H9 (cell line): ENCODE measurements at places on chromosomes 12 and 14. TPM values are rescaled to one million over a fixed set of nuclear protein-coding genes. Genes with fewer than 3 reads are reported as not detected.

Gene SCN8A
- total RNA-seq, result 13.7 and 15.2 TPM in 2 replicates

Gene SYT1
- total RNA-seq, result 15.8 and 16.0 TPM in 2 replicates

Gene DYNC1H1
- total RNA-seq, result 319 and 359 TPM in 2 replicates

Gene RNASE3
- total RNA-seq, result not detected in 2 replicates

Gene NRXN3
- total RNA-seq, result 1.5 and 1.8 TPM in 2 replicates

Gene LRRC9
- 0.39 and 0.77 TPM in 2 replicates for total RNA-seq

Gene GLS2
- 15.9 and 17.0 TPM in 2 replicates for total RNA-seq

Gene PRIMA1
- total RNA-seq, result 1.7 and 2.3 TPM in 2 replicates

Gene PCBP2
- 1,184 and 1,207 TPM in 2 replicates for total RNA-seq

GRCh38 chr12:120362516-120363273 is 6.3 kb downstream of the MSI1 start:
- no peak for DNase-seq

DNA sequence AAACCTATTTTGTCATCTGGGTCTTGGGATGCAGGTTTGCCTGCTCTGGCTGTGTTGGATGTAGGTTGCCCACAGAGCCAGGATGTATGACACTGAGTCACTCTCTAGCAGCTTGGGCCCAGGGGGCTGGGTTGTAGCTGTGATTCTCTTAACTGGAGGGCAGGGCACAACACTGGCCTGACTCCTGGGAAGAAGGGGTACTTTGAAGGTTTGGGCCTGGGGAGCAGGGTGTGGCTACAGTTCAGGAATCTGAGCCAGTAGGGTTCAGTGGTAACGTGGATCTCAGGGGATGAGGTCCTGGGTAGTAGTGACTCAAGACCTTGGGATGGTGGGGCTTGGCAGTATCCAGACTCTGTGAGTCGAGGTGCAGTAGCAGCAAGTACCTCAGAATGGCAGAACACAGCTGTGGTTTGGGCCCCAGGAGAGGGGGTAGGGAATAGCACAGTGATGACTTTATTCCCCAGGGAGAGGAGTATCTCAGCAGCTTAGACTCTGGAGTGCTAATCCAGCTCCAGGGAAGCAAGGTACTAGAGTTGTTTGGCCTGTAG is 25.7 kb downstream of the TBC1D15 start:
- no peak for DNase-seq

DNA sequence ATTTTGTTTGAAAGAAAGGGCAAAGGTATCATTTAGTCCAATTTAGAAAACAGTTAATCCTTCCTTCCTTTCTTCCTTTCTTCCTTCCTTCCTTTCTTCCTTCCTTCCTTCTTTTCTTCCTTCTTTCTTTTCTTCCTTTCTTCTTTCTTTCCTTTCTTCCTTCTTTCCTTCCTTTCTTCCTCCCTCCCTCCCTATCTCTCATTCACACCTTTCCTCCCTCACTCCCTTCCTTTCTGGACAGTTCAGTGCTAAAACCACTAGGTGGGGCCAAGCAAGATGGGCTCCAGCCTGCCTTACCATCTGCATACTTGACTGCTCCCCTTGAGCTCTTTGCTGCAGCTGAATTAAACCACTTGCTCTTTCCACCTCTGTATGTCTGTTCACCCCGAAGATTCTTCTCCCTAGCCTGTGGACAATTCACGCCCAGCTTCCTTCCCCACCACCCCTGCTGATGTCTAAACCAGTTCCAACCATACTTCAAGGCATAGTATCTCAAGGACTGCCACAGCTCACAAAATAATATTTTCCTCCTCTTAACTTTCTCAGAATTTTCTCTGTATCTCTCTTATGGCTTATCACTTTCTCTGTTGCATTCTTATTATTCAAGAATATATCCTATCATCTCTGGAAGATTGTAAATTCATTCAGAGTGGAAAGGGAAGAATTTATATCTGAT is 78.0 kb downstream of the DBX2 start:
- DNase-seq, result peak; percentile 67

GRCh38 chr12:69703146-69703642 is 4.1 kb upstream of the BEST3 start:
- no peak for DNase-seq

GRCh38 chr12:101563212-101563611 is 31.6 kb upstream of the MYBPC1 start:
- no peak for DNase-seq

- DNase-seq, result no peak
Observed at GRCh38 chr12:65155784-65156183, 13.6 kb upstream of the LEMD3 start.

GRCh38 chr12:16603260-16603915 is 2.6 kb downstream of the LMO3 start:
- DNase-seq, result no peak

- peak; percentile 78 for DNase-seq
Observed at GRCh38 chr12:51371295-51371953, 19.8 kb downstream of the GALNT6 start.

DNA sequence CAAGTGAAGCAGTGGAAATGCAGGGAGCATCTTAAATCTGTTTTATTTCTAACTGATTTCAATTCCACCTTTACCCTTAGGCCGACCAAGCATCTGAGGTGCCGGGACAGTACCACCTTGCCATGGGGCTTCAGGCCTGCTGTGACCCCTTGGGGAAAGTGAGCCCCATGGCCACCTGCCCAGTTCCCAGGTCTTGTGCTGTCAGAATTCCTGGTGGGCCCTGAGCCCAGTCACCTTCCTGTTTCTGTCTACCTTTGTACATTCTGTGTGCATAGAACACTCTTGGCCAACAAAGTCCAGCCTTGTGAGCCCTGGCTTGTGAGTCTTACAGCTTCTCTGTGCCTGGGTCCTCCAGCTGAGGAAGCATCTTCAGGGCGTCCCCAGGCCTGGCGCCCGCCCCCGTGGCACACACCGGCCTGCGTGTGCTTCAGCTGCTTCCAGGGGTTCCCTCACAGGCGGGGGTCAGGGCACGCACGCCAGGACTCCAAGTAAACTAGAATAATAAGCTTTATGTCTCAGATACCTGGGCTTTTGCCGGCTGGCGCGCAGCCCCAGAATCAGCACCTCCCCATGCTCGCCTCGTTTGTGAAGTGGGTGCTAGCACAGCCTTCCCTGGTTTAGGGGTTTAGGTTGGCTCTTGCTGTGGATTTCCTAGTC is 10.3 kb downstream of the ZFYVE21 start:
- DNase-seq, result no peak

- DNase-seq, result no peak
Observed at GRCh38 chr12:7114008-7114407, 5.0 kb upstream of the C1RL start.

DNA sequence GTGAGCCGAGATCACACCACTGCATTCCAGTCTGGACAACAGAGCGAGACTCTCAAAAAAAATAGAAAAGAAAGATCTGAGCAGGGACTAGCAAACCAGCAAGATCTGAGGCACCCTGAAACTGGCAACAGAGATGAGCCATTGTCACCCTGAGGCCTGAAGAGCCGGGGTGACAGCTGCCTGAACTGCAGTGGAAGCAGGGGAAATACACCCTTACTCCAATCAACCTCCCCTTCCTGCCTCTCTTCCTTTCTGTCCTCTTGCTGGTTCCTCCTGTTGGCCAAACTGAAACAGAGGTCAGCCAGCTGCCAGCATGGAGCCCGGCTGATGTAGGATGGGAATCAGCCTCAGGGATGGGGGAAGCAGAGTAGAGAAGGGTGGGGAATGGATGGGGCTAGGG is 192.0 kb downstream of the CHST11 start:
- DNase-seq, result no peak

DNA sequence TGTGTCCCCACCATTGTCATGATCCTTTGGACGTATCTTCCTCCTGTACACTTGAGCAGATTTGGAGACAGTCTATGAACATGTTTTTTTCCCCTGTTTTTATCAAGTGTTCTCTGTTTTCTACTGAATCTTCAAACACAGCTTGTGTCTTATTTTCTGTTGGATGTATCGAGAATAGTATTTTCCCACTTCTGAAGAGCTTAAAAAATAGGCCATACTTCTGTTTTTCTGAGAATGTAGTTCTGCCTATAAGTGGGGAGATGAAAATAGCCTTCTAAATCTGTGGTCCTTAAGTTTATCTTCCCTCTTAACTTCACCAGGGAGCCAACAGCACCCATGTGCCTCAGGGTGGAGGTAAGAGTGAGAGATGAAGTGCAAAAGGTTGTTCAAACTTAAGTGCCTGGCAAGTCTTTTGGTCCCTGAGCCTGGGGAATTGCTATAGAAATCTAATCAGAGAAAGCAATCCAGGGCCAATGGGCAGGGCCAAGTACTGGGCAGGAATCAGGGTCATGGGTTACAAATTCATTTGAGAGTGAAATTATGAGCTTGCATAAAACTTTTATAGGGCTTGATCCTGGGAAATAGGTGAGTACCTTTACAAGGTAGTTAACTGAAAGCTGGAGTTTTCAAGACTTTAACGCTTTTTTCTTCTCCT is 58.9 kb downstream of the ARF6 start:
- DNase-seq, result no peak

DNA sequence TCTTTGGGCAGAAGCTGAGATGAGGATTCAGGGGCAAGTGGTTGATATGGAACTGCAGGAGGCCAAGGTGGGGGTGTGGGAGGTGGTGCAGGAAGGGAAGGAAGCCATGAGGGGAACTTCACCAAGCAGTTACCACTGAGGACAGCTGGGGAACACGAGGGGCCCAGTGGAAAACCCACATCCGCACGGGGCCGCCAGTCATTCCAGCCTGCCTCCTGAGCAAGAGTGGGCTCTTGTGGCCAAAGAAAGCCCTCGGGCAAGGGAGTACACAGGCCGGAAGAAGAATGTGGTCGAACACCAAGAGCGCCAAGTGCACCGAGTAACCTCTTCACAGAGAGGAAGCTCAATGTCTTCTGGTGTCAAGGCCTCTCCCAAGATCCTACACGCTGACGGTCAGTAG is 252.2 kb upstream of the FOXN3 start:
- DNase-seq, result no peak

DNA sequence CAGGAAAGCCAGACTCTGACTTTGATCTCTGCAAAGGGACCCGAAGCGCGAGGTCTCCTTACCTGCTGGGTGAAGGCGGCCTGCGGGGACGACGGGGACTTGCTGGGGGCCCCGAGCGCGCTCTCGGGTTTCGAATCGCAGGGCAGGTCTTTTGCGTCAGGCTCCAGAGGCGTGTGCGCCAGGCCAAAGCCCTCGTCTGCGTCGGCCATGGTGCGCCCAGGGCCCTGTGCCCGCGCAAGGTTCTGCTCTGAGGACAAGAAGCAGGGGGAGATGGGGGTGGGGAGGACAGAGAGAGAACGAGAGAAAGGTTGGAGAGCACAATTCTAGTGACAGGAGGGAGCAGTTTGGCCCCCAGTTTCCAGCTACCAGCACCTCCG is 2.3 kb downstream of the TBX5 start:
- DNase-seq, result peak; percentile 83

- no peak for DNase-seq
Observed at GRCh38 chr12:92362785-92363184, 217.1 kb upstream of the BTG1 start.
